ENCODE measurements at places on chromosomes 6 and 20.

- no peak for DNase-seq
Observed at GRCh38 chr6:39902136-39902535, 32.1 kb downstream of the MOCS1 start.

DNA sequence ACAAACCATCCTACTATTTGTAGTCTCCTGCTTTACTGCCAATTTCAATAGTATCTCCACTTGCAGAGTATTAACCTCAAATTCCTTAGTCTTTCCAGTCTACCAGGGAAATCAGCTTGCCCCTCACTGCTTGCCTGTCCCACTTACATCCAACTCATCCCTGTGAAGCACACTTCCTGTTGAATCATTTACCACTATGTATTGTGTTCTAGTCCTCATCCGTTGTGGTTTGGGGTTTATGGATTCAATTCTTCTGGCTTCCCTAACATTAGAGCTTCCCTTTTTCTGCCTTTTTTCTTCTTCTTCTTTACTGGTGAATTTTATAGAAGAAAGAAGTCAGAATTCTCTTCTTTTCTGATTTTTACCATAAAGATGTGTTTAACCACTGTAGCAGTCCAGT, 5.1 kb upstream of the TXLNB start:
- DNase-seq: no peak

DNA sequence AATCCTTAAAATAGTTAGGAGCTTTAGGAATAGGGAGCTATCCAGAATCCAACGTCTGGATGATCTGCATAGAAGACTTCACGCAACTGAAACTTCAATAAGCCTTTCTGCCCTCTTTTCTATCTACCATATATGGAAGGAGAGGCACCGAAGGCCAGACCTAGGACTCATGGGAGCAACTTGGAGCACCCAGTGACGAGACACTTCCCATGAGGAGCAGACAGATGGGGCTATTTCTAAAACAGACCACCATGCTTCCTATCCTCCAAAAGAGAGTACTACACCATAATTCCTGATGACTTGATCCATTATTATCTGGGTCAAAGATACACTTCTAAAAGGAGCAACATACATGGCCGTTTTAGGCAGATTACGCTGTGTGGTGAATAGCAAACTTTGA, 6.0 kb downstream of the RPP40 start:
- DNase-seq: no peak

DNA sequence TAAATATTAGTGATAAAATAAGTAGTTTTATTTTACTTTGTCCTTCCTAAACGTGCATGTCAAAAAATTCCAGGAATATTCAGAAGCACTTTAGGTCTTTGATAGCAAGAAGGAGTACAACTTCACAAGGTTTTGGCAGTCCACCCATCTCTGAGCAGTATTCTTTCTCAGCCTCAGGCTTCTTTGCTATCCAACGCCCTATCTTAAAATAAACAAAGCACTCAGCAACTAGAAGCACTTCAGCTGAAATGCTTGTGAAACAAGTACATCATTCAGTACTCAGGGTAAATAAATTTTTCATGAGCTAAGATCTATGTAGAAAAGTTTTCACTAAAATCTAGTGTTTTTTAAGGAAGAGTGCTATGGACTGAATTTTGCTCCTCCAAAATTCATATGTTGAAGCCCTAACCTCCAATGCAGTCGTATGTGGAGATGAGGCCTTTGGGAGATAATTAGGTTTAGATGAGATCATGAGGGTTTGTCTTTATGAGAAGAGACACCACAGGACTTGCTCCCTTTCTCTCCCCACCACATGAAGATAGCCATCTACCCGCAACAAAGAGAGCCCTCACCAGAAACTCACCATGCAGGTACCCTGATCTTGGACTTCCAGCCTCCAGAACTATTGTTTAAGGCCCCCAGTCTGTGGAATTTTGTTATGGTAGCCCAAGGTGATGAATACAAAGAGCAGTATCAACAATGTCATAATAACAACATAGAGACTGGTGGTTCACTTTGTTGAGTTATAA, 539.1 kb downstream of the TFAP2A start:
- no peak for DNase-seq

DNA sequence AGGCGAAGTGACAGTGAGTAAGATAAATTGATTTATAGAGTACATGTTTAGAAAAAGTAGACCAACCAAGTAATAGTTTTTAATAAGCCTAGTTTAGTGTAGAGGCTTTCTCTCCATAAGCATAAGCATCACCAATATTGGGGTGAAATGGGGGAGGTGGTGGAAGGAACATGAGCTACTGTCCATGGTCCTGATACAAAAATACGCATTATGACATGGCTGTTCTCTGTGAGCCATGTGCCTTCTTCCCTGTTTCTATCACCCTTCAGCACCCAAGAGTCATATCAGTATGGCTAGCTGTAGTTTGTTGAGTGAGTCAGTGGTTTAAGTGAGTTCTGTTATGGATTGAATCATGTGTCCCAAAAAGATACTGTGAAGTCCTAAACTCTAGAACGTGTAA, 150.8 kb downstream of the EDN1 start:
- DNase-seq: no peak

- DNase-seq: no peak
Observed at GRCh38 chr6:157302736-157303135, 20.6 kb downstream of the TMEM242 start.

DNA sequence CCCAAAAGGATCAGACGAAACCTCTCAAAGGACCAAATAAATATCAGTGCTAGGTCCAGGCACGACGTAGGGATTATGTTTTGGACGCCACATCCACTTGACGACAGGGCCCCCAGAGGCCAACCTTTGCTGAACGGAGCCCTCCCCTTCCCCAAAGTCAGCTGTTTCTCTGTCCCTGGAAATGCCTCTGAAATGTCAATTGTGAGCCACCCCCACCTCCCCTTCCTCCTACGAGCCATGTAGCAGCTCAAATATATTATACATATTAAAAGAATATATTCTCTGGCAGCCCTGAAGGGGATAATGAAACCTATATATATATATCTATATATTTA, 39.6 kb upstream of the BLCAP start:
- no peak for DNase-seq

GRCh38 chr6:83108378-83108777, 40.9 kb downstream of the DOP1A start:
- no peak for DNase-seq

- DNase-seq: no peak
Observed at GRCh38 chr6:15546591-15546990, 116.2 kb downstream of the DTNBP1 start.

- DNase-seq: no peak
Observed at GRCh38 chr6:56807326-56807988, 147.4 kb upstream of the BEND6 start.

GRCh38 chr6:12929678-12930077, 213.1 kb downstream of the PHACTR1 start:
- DNase-seq: no peak

DNA sequence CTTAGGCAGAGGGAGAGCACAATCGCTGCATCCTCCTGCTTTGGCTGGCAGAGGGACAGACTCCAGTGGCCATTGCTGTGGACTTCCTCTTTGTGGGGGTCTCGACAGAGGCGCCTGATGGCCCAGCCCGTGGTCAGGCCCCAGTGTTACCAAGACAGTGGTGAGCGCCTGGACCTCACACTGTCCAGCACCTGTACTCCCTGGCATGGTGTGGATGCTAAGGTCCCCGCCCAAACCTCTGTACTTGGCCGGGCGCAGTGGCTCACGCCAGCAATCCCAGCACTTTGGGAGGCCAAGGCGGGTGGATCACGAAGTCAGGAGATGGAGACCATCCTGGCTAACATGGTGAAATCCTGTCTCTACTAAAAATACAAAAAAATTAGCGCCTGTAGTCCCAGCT, 2.3 kb upstream of the NTSR1 start:
- DNase-seq: no peak

Measured in CD4-positive, alpha-beta T cell treated with Interleukin-6 at 100 ng/mL for 8 hours (primary cell).